ENCODE measurements at places on chromosomes 6 and 20.
A peak's percentile ranks its signal among the peaks of the same experiment; 100 is the strongest.

GRCh38 chr6:63904650-63905248 is 269.1 kb downstream of the PHF3 start:
- DNase-seq, result no peak

- no peak for DNase-seq
Observed at GRCh38 chr6:44652547-44652946, 265.0 kb downstream of the CDC5L start.

GRCh38 chr6:132817554-132818403 is 3.4 kb downstream of the RPS12 start:
- DNase-seq, result no peak

DNA sequence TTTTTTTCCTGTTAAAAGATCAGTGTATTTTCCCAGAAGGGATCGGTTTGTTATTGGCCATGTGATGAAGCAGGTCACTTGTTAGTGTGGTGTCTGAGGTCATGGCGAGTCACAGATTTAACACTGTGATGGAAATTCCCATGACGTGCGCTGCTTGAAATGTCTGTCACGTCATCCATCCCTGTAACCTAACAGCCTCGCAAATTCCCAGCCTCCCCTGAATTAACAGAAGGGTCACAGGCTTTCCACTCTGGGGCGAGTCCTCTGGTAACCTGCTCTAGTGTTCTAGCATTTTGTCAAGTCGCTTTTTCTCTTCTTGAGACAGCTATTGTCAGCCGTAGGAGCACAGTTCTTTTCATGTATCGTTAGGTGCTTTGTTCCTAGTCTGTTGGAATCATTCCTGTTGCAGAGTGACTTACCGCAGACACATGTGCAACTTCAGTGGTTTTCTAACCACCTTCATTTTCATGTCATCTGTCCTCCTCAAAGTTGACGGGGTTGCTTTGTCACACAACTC is 137.2 kb downstream of the MAP3K4 start:
- no peak for DNase-seq

DNA sequence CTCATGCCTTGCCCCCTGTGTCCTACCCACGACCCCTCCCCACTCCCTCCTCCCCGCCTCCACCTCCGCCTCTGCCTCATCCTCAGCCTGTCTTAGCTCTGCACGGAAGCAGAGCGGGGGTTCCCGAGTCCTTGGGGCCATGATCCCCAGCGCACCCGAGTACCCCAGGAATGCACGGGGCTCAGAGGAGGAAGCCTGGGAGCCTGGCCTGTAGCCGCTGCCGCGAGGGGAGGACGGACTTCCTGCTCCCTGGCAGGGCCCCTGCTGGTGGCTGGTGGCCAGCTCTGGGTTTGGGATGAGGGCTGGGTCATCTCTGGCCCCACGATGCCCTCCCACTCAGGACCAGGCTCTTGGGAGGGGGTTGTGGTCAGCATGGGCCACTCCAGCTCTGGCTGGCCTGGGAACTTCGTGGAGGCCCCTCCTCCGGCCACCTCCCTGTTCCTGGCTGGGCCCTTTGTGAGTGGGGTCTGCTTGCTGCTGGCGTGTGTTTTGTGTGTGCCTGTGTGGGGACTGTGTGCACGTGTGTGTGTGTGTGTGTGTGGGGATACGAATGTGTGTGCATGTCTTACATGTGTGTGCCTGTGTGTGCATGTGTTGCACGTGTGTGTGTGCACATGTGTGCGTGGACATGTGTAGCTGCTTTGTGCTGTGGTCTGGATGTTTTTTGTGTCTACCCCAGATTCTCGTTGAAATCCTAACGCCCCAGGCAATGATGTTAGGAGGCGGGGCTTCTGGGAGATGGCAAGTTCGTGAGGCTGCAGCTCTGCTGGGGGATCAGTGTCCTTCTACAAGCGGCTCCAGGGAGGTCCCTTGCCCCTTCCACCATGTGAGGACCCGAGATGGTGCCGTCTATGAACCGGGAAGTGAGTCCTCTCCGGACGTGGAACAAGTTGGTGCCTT is 1.3 kb upstream of the RBBP8NL start:
- DNase-seq, result no peak

DNA sequence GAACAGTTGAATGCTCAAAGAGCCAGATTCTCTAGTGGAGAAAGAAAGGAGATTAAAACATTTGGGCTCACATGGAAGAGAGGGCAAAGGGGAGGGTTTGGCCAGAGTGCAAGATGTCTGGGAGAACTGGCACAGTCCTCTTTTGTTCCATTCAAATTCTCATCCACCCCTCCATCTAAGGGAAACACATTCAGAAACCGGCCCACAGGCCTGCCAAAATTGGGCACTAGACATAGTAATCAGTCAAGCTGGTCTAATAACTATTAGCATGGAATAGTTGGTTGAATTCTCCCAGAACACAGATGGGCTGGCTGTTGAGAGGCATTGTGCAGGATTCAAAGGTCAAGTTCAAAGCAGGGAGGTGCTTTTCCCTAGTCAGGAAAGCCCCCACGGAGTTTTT is 341.4 kb upstream of the IRAK1BP1 start:
- no peak for DNase-seq

- no peak for DNase-seq
Observed at GRCh38 chr6:21046276-21046675, 512.0 kb downstream of the CDKAL1 start.

- no peak for DNase-seq
Observed at GRCh38 chr6:44230034-44230675, 6.8 kb downstream of the SLC29A1 start.

- no peak for DNase-seq
Observed at GRCh38 chr6:41371992-41372831, 36.8 kb downstream of the NCR2 start.

GRCh38 chr6:73017476-73017875 is 207.8 kb downstream of the KHDC1L start:
- DNase-seq, result peak; percentile 43

- no peak for DNase-seq
Observed at GRCh38 chr6:169692516-169692915, 9.3 kb downstream of the WDR27 start.

GRCh38 chr20:13294522-13294921 is 73.4 kb downstream of the ISM1 start:
- no peak for DNase-seq
